Hematopoietic multipotent progenitor cell (in vitro differentiated cells): ENCODE measurements at places on chromosomes 4 and X.

GRCh38 chr4:59258002-59258401, 1942.1 kb upstream of the ADGRL3 start:
- no peak for DNase-seq

- DNase-seq = no peak
Measured at GRCh38 chr4:17316566-17316965, 195.3 kb downstream of the QDPR start.

DNA sequence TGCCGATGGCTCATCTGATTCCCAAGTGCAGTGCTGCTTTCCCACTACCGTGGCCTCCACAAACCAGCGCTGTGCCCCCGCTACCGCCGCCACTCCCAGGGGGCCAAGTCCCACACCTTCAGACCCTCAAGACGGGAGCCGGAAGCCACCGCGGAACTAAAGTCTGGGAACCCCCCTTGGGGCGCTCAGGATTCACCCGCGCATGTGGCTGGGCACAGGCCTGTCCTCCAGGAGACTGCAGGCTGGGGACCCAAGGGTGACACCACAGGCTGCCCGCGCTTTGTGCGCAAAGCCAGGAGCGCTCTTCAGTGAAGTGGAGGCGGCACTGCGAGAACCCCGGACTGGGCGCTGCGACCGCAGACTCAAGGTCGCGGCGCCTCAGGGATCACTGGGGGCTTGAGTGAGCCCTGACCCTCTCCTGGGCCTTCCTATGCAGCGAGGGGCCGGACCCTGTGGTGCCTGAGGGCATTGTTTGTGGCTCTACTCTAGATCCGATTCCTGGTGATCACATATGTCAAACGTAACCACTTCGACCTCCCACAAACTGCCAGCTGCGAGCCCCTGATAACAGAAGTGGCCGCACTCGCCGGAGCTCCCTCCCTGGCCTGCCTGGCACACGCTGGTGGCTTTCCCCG, 20.4 kb upstream of the TBC1D14 start:
- DNase-seq = no peak

- no peak for DNase-seq
Measured at GRCh38 chr4:2245057-2245786, 3.3 kb upstream of the HAUS3 start.
